ENCODE measurements at places on chromosomes 11 and 22.

GRCh38 chr11:125515102-125515439 lies 19.0 kb upstream of the FEZ1 start:
- no peak for DNase-seq

DNA sequence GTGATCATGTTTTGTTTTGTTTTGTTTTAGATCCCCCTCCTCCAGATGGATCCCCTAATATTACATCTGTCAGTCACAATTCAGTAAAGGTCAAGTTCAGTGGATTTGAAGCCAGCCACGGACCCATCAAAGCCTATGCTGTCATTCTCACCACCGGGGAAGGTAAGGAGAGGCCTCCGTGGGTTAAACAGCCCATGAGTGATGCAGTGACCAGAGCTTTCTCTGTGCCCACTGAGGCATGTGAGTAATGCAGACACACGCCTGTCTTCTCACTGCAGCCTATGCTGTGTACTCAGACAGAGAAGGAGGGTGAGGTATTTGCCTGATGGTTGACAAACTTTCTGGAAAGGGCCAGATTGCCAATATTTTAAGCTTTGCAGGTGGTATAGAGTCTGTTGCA lies 73.7 kb upstream of the OR4B1 start:
- no peak for DNase-seq

DNA sequence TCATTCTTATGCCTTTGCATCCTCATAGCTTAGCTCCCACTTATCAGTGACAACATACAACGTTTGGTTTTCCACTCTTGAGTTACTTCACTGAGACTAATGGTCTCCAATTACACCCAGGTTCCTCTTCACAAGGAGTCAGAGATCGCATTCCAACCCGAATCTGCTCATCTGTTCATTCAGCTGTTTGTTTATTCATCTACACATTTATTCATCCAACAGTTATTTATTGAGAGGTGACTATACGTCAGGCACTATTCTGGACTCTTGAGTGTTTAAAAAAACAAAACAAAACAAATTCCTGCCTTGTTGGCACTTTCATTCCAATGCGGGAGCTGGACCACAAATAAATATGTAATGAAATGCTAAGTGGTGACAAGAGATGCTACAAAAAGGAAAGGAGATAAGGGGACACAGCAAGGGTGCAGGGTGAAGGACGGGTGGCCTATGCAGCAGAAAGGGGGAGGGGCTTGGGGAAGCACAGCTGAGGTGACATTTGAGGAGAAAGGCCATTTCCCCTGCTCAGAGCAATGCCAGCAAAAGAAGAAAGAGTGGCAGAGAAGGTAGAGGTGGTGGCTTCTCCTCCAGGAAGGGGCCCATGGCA lies 393.8 kb upstream of the SYN3 start:
- no peak for DNase-seq

GRCh38 chr11:77079666-77080065 lies 12.9 kb downstream of the CAPN5 start:
- no peak for DNase-seq

DNA sequence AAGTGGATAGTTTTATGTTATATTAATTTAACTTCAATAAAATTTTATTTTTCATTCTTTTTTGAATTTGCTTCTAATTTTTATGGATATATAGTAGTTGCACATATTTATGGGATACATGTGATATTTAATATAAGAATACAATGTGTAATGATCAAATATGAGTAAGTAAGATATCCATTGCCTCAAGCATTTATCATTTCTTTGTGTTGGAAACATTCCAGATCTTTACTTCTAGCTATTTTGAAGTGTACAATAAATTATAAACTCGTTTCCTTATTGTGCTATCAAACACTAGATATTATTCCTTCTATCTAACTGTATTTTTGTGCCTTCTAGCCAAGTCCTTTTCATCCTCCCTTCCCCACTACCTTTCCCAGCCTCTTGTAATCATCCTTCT lies 17.0 kb downstream of the EXPH5 start:
- no peak for DNase-seq

- no peak for DNase-seq
These were observed 91.7 kb upstream of the OR4B1 start for GRCh38 chr11:48124880-48125279.

DNA sequence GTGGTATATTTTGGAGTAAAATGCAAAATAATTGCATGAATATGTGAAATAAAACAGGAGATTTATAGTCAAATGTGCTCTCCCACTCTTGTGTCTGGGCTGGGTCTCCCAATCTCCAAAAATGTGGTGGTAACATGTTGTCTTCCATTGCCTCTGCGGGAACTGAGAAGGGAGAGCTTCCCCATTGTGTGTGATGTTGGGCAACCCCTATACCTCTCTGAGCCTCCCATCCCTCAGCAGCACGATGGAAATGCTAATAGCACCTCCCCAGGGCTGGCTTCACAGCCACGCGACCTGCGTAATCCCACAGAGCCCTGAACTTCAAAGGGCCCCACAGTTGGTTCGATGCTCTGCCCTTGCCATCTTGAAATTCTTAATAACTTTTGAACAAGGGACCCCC lies 72.0 kb downstream of the TP53I11 start:
- no peak for DNase-seq

DNA sequence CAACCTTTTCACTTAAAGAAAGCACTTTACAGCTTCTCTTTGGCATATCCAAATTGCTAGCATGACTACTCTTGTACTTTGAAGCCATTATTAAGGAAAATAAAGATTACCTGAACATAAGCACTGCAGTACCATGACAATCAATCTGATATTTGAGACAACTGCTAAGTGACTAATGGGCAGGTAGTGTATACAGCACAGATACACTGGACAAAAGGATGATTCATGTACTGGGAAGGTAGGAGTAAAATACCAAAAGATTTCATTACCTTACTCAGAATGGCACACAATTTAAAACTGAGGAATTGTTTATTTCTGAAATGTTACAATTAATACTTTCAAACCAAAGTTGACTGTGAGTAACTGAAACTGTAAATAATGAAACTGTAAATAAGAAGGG lies 1054.3 kb upstream of the TENM4 start:
- DNase-seq: no peak

GRCh38 chr11:66068923-66069714 lies 953 bp upstream of the PACS1 start:
- no peak for DNase-seq

DNA sequence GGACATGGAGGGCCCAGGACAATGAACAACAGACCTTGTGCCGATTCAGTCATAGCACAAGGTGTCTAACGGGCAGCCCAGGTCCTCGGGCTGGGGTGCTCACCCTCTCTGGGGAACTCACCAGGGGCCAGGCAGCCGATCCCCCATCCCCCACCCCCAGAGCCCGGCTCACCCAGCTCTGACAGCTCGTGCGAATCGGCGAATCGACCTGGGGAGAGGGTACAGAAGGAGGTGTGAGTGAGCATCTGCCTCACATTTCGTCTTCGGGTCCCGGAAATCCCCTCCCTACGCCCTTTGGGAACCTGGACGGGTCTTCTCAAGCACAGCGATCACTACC lies 423 bp downstream of the PEX16 start:
- DNase-seq: no peak

GRCh38 chr11:19740586-19740985 lies 27.9 kb downstream of the NAV2 start:
- no peak for DNase-seq

DNA sequence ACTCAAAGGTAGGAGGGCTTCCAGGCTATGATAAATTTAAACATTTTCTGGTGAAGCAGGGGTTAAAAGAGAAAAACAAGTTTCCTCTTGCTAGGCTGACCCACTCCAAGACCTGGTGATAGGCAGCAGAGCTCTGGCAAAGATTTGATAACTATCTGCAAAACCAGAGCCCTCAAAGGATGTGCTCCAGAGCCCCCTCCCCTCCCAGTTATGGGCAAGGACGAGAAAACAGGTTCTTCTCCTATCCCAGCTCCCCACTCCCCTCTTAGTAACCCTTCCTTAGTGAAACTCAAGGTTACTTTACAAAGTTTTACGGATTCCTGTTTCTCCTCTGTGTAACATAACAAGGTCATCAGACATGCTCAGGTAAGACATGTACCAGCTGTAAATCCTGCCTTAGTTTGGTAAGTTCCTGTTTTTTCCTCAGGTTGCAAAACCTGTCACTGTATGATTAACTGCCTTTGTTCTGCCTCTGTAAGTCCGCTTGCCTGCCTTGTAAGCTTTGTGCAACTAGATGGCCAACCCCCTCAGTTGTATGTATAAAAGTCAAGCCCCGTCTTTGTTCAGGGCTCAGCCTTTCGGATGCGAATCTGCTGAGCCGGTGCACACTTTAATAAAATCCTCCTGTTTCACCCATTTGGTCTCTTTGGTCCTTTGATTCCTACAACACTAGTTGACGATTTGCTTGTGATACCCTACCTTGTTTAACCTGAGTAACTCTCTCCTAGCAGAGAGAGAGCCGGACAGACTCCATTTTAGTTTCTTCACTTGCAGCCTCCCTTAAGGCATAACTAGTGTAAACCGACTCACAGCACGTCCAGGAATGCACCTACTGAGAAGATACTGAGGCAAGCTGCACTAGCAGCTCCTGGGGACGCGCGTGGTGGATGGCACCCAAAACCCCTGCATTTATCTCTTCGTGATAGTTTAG lies 13.9 kb downstream of the APOBEC3H start:
- DNase-seq: no peak

DNA sequence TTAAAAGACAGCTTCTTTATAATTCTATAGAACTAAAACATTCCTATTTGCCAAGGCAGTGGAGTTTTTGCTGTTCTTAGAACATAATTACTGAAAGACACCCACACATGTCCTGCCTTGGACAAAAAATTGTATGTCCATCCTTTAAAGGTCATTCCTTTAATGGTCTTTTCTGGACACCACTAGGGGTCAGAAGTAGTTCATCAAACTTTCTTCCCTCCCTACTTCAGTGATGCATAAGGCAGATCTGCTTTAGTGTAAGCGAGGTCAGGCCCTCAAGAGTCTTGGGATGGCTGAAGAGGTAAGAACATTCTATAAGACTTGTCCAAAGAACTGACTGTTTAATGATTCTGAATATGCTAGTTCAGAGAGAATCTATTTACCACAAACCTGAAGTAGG lies 4.3 kb upstream of the OR51V1 start:
- DNase-seq: peak; percentile 19

DNA sequence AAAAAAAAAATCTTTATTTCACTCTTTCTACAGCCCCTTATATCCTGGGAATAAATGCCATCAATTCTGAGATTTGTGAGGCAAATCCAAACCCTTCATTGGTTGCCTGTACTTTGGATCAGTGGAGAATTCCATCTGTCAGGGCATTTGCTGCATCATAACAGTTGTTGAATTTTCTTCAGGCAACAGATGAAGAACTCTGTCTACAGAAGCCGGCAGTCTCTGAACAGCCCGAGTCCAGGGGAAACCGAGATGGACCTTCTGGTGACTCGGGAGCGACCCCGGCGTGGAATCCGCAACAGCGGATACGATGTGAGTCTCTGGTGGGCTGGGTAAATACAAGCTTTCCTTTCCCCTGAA lies 82.3 kb downstream of the C11orf91 start:
- no peak for DNase-seq

GRCh38 chr11:103773537-103773936 lies 262.9 kb upstream of the DDI1 start:
- DNase-seq: no peak

- peak; percentile 43 for DNase-seq
These were observed 129.0 kb upstream of the LDLRAD3 start for GRCh38 chr11:35814720-35815305.

DNA sequence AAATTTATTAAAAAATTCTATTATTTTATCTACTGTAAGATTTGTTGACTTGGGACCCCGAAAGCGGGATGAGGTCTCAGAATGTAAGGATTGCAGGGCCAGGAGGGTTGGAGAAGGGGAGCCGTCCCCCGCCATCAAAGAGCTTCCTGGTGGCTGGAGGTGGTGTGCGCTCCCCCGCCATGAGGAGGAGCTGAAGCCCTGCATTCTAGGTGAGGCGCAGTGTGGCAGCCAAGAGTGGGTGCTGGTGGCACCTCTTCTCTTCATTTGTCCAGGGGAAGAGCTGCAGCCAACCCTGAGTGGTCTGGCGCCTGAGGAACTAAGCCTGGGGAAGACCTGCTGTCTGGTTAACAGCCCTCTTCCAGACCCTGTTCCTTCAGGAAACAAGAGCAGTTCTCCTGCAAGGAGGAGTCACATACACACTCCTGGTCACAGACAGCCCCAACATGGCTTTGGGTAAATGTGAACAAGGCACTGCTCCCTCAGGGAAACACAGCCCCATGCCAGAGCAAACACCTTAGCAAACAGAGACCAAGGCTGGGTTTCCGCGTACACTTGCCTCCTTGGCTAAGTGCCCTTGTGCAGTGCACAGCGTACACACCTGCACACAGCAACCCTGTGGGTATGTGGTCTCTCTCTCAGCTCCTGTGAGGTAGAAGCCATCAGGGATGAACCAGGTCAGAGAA lies 17.3 kb downstream of the RTN4RL2 start:
- no peak for DNase-seq

GRCh38 chr11:105177658-105178057 lies 38.1 kb upstream of the CARD18 start:
- peak; percentile 30 for DNase-seq

DNA sequence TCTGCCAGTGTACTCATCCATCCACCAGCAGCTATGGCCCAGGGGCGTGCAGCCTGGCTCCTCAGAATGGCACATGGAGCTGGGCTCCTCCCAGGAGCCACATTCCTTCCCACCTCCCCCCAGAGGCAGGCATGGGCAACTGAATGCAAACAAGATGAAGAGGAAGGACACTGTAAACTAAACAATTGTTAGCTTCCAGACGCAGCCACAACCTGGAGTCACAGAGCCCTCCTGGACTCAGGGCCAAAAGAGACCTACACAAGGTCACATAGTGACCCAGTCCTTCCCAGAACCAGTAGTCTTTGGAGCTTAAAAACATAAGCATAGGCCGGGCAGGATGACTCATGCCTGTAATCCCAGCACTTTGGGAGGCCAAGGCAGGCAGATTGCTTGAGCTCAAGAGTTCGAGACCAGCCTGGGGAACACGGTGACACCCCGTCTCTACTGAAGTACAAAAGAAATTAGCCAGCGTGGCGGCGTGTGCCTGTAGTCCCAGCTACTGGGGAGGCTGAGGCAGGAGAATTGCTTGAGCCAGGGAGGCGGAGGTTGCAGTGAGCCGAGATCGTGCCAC lies 30.7 kb upstream of the CLDN5 start:
- DNase-seq: no peak

- DNase-seq: no peak
These were observed 65.1 kb upstream of the PPARA start for GRCh38 chr22:46084943-46085827.

- no peak for DNase-seq
These were observed 12.4 kb upstream of the MAPK11 start for GRCh38 chr22:50282361-50283155.

GRCh38 chr11:124415356-124415923 lies 9.2 kb downstream of the OR8B4 start:
- no peak for DNase-seq

DNA sequence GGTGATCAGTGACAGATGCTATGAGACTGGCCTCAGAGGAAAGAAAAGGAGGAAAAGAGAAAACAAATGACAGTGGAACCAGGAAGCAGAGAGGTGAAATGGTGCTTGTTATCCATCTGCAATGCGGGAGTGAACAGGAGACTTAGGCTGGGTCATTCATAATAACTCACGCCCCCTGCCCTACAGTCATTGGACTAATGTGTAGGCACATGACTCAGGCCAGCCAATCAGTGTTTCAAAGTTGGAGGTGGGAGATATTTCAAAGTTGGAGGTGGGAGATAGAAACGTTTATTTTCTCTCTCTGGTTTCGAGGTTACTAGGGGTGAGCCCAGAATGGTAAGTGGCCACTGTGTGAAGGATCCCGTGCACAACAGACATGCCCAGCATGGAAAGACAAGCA lies 30.3 kb downstream of the SLC22A6 start:
- DNase-seq: no peak

GRCh38 chr11:38005597-38005996 lies 1407.6 kb upstream of the RAG2 start:
- no peak for DNase-seq

All from muscle of arm (tissue), 14 donors.